NCI-H69 (cell line): ENCODE measurements at places on chromosomes 2 and 18.

DNA sequence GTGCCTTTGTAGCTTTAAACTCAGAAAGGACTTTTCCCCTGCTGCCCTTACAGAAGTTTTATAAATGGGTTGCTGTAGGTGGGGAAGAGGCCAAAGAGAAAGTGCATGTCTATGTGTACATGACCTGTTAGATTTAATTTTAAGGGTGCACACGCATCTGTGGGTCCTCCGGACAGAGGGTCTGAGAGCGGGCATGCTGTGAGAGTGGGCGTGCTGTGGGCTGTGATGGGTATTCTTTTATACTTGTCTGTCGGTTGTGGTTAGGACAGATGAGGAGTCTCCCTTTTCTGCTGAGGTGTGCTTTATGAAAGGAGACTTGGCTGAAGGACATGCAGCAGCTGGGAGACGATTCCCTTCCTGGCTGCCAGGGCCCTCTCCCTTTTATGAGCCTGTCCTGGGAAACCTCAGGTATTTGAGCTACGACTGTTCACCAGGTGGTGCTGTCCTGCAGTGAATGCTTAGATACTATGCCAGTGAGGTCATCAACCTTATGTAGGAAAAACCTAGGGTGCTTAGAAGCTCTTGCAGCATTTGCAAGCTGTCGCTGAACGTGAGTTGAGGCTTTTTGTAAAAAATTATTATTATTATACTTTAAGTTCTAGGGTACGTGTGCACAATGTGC lies 67.5 kb downstream of the TANC1 start:
- peak; percentile 66 for DNase-seq

GRCh38 chr2:26619521-26619951 lies 21.6 kb downstream of the CIB4 start:
- no peak for DNase-seq

GRCh38 chr2:152292991-152293390 lies 42.0 kb upstream of the FMNL2 start:
- peak; percentile 1 for DNase-seq

- no peak for DNase-seq
Measured at GRCh38 chr2:14501061-14501460, 131.5 kb upstream of the LRATD1 start.

DNA sequence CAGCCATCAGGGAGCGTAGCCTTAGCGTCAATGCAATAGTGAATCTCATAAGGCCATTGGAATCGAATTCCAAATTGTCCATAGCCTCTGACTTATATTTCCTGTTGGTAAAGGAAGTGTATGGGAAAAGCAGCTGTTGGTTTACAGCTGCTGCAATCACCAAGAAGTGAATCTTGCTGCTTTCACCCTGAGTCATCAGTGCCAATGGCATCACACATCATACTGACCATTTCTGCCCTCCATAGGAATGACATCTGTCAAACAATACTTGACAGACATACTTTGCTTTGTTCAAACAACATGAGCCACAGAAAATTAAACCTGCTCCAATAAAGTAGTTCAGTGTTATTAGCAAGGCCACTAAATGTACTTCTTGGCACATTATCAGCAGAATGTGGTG lies 111.2 kb upstream of the KLHL29 start:
- no peak for DNase-seq

GRCh38 chr2:16196687-16197503 lies 256.5 kb downstream of the MYCN start:
- no peak for DNase-seq

DNA sequence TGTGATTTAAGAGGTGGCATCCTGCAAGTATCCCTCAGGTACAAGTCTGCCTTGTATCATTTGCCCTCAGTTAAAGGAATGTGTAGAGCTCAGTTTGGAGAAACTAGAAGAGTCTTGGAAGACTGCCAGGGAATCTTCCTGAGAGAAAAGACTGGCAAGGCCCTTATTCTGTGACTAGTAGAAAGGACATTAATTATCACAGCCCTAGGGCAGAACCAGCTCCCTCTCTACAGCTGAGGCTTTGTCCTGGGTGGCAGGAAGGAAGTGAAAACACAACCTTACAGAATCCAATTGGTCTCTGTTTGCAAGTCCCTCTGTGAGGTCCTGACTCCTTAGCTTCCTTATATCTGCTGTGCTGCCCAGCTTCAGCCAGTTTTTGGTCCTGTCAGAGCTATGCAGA lies 385.9 kb upstream of the CYRIA start:
- peak; percentile 91 for DNase-seq

GRCh38 chr2:164745012-164745797 lies 96.4 kb downstream of the COBLL1 start:
- no peak for DNase-seq

- DNase-seq, result no peak
Measured at GRCh38 chr18:11994336-11994702, 13.0 kb downstream of the IMPA2 start.

DNA sequence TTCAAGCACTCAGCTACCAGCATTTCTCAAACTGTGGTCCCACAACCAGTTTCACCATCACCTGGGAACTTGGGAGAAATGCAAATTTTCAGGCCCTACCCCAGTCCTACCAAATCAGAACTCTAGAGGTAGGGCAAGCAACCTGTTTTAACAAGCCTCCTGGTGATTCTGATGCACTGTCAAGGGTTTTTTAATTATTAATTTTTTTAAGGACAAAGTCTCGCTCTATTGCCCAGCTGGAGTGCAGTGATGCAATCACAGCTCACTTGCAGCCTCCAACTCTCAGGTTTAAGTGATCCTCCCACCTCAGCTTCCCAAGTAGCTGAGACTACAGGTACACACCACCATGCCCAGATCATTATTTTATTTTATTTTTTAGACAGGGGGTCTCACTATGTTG lies 7.8 kb downstream of the ACMSD start:
- DNase-seq, result no peak

DNA sequence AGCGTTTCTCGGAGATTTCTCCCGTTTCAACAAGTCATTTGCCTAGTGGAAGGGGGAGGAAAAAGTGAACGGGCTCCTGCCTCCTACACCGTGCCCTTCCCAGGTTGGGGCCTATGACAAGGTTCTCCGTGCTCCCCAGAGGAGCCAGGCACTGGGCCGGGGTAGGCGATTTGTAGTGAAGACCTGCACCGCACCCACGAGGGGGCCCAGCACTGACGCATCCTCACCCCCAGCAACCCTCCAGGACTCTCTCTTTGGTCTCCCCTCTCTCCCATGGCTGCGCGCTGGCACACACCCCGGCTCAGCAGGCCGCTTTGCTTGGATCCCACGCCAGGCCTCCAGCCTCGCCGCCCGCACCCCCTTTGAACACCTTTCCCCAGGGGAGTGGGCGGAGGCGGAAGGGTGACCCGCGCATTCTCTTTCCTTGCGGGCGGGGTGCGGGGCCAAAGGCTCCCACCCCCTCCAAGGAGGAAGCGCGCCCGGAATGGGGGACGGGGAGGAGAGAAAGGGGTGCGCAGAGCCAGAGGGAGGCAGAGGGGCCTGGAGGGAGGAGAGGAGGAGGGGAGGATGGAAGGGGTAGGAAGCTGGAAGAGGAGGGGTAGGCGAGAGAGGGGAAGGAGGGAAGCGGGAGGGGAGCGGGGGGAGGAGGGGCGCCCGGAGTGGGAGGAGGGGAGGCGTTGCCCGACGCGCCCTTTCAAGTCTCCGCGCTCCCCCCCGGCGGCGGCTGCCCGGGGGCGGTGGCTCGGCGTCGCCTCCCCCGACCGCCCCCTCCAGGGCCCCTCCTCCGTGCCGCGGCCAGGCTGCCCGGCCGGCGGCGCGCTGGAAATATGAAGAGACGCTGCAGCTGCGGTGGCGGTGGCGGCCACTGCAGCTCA lies at the start of gene APCDD1:
Gene APCDD1 (plus strand): TSS at position 830 of the 875 bp plus-strand sequence. CDS start 347 bp downstream, outside the sequence.
- DNase-seq, result peak; percentile 97

- DNase-seq, result no peak
Measured at GRCh38 chr2:118752762-118753429, 94.6 kb downstream of the EN1 start.

DNA sequence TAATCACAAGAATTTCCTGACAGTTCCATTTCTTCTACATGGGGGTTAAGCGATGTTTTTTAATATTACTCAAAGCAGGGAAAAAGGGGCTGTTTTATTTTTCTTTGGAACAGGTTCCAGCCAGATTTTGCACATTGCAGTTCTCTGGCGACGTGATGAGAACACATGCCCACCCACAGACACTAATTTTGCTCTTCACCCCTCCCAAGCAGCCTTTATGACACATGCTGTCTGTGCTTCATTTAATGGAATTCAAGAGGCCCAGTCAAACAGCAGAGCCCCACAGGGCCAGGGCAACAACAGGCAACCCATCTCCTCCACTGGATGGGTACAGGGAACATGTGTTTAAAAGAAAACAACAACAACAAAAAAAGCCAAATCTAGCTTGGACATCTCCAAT lies 70.8 kb downstream of the SPRED2 start:
- no peak for DNase-seq

- DNase-seq, result no peak
Measured at GRCh38 chr2:86562485-86562921, 740 bp downstream of the CHMP3 start.

DNA sequence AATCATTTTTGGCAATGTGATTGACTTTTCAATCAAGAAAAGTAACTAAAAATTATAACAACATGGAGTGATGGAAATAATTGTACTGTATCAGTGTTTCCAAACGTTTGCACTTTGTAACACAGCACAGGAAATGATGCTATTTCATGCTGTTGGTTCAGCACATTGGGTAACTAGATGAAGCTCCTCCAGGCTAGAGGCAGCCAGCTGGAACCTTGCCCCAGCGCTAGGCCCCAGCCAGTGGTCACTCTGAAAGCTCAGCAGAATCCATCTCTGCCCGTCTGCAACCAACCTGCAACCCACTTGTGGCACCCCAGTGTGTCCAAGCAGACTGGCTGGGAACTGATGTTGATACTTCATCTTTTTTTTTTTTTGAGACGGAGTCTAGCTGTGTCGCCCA lies 15.3 kb downstream of the UNC50 start:
- DNase-seq, result peak; percentile 11

DNA sequence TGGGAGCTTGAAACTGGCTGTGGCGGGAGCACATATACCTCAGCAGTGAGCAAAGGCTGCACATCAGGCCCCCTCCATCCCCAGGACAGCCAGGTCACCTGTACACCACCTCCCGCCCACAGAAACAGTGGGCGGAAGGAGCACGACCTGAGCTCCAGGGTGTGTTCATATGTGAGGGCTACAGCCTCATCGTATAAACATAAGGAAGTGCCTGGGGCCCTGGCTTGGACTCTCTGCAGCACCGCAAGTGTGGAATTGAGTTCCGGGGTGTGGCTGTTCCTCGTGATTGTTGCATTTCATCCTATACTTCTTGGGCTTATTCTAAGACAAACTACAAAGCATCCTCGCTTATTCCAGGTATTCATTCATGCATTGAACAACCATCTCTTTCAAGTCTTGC lies 60.1 kb upstream of the TPO start:
- DNase-seq, result no peak

DNA sequence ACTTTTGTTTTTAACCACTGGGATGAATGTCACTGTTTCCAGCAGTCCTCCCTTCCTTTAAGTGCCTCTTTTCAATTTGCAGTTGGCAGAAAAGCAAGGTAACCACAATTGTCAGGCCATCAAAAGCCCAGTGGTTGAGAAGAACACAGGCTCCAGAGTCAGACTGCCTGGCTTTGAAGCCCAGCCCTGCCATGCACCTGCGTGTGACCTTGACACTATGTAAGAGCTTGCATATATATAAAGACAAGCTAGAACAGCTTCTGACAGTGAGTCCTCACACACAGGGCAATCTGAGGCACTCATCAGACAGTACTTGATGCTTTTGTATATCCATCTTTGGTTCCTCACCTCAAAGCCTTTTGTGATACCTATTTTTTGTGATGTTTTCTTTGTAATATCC lies 11.0 kb downstream of the CCBE1 start:
- no peak for DNase-seq

GRCh38 chr2:176555781-176556180 lies 286.5 kb downstream of the MTX2 start:
- peak; percentile 63 for DNase-seq

- DNase-seq, result no peak
Measured at GRCh38 chr2:162164802-162165201, 12.8 kb upstream of the GCG start.

- DNase-seq, result no peak
Measured at GRCh38 chr2:86213699-86214502, 14.6 kb downstream of the MRPL35 start.

DNA sequence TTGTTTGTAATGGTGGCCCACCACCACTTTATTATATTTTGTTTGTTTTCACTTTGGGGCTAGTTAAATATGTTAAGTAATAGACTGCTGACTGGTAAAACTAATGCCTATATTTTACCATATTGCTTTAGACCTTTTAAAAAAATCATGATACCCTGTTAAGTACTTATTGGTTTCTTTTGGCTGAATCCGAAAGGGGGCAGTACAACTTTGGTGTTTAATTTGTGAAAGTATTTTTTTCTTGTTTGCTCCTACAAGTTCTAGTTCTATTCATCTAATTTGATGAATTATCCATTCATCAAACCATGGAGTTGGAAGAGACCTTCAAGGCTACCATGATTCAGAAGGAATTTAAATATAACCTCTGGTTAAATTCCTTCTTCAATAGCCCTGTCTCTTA lies 147.0 kb downstream of the MBD5 start:
- no peak for DNase-seq

- DNase-seq, result peak; percentile 62
Measured at GRCh38 chr2:214311031-214311533, 99.8 kb upstream of the VWC2L start.

- DNase-seq, result peak; percentile 73
Measured at GRCh38 chr2:218876562-218877219, 4.0 kb upstream of the WNT10A start.

GRCh38 chr2:220104871-220105351 lies 477.5 kb downstream of the SLC4A3 start:
- no peak for DNase-seq

DNA sequence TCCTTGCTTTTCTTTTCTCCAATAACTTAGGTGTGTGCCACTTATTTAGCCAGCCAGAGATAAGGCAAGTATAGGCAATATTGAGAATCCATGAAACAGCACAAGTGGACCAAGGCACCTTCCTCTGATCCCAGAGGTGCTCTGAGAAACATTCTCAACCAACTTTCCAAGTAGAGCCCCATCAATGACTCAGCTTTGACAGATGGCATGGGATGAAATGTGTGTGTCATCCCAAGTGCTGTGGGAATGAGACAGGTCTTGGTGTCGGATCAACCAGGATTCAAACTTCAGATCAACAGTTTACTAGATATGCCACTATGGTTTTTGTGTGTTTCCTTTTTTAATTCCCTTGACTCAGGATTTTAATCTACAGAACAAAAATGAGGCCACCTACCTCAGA lies 164.0 kb downstream of the GRB14 start:
- DNase-seq, result no peak

DNA sequence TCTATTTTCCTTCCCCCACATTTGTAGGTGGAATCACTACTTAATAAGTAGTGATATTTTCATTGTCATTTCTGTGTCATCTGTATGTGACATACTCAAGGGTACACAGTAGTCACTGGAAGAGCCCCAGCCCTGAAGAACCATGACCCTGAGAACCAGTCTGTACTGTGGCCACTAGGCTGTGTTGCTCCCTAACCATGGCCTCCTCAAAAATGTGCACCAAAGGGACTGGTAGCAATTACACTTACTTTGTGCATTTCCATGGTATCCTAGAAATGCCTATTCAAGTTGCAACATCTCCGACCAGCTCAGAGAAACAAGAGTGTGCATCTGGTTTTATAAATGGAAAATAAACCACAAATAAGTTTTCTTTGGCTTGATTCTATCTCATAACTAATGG lies 155.1 kb downstream of the DOCK10 start:
- no peak for DNase-seq
